Activated CD8-positive, alpha-beta memory T cell treated with anti-CD3 and anti-CD28 coated beads, Interleukin-2, amount 50 U/mL, for 48 hours (primary cell): ENCODE measurements at places on chromosomes 12 and 14.

GRCh38 chr12:6097411-6097810, 27.1 kb downstream of the VWF start:
- DNase-seq = no peak

DNA sequence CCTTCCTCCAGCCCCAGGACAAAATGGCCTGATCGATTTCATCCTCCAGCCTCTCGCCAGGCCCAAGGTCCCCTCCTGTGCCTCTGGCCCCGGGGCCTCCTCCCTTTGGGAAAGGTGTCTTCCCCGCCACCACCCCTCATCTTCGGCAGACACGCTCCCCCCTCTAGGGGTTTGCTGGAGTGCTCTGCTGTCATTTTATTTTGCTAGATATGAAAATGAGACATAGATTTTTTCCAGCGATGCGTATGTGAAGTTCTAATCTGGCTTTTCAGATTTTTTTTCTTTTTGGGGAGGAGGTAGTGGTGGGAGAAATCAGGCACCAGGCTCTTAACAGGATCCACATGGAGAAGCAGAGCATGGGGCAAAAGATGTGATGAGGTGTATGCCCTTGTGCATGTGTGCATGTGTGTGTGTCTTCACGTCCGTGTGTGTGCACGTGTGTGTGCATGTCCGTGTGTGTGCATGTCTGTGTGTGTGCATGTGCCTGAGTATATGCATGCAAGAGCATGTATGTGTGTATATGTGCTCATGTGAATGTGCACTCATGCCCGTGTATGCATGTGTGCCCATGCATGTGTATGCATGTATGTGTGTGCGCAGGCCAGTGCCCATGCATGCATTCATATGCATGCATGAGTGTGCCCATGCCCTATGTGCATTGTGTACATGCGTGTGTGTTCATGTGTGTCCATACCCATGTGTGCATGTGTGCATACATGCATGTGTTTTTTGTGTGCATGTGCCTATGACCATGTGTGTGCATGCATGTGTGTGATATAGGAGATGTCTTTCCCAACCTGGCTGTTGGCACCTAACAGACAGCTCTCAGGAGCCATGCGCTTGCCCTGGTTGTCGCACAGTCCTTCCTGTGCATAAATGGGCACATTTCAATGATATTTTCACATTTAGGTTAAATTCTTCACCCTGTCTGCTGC, 203.0 kb downstream of the RBM19 start:
- DNase-seq = no peak

DNA sequence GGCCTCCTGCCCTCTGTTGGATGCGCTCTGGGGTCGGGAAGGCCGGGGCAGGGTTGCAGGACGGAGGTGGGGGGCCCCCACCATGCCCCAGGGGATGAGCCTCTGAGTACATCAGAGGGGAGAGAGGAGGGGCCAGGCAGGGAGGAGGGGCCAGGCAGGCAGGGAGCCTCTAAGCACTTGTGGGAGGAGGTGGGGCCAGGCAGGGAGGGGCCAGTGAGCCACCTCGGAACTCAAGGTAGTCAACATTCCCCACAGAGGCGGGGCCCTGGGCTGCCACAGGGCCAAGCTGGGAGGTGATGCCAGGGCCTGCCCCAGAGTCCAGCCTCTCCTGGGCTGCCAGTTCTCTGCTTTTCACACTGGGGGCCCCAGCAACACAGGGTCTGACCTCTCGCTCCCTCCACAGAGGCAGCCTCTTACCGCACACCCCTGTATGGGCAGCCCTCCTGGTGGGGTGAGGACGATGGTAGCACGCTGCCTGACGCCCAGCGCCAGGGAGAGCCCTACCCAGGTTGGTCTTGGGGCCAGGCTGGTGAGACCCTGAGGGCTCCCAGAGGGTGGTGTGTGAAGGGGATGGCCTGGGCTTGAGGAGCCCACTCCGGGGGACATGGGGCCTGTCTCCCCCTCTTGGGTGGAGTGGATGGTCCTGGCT, 17.4 kb downstream of the CEP170B start:
- DNase-seq = no peak

DNA sequence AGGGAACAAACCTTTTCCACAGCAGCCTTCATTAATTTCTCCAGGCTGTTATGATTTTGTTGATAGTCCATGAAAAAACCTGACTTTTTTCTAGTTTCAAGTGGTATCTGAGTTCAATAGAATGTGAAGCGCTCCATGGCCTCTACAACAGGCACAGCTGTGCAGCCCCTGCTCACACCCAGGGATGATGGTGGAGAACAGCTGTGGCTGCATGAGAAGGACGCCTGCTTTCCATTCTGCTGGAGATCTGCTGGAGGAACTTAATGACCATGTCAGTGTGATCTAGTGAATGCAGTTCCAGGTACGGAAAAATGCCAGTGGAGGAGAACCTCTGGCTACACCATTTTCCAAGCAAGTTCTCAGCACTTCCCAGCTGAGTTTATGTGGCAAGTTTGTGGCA, 80.6 kb downstream of the PIWIL1 start:
- DNase-seq = no peak

DNA sequence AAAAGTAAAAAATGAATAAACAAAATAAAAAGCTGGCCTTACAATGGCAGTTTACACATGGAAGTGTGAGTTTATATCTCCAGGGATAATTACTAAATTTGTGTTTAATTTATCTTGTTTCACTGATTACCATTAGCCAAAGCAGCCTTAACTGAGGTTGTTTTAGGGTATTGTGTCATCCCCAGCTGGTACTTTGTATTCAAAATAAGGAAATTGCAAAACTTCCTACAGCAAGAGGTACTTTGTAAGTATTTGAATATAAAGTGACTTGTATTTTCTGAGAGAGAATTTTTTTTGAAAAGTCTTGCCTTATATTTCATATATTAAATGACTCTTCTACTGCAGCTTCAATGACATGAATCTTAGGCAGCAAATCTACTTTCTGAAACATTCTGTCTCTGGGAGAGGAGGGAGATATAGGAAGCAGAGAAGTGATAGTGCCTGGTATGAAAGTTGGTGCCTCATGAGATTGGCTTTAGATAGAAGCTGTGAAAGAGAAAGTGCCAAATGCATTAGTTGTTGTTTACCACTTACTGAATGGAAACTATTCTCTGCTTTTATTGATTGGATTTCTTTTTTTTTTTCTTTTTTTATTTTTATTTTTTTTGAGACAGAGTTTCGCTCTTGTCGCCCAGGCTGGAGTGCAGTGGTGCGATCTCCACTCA, 6.7 kb downstream of the FNTB start:
- no peak for DNase-seq

- DNase-seq = no peak
Observed at GRCh38 chr12:127628645-127629044, 638.3 kb upstream of the TMEM132C start.

GRCh38 chr14:65832431-65833266, 420.1 kb downstream of the FUT8 start:
- DNase-seq = no peak

- DNase-seq = no peak
Observed at GRCh38 chr12:94228488-94228907, 80.1 kb downstream of the PLXNC1 start.

DNA sequence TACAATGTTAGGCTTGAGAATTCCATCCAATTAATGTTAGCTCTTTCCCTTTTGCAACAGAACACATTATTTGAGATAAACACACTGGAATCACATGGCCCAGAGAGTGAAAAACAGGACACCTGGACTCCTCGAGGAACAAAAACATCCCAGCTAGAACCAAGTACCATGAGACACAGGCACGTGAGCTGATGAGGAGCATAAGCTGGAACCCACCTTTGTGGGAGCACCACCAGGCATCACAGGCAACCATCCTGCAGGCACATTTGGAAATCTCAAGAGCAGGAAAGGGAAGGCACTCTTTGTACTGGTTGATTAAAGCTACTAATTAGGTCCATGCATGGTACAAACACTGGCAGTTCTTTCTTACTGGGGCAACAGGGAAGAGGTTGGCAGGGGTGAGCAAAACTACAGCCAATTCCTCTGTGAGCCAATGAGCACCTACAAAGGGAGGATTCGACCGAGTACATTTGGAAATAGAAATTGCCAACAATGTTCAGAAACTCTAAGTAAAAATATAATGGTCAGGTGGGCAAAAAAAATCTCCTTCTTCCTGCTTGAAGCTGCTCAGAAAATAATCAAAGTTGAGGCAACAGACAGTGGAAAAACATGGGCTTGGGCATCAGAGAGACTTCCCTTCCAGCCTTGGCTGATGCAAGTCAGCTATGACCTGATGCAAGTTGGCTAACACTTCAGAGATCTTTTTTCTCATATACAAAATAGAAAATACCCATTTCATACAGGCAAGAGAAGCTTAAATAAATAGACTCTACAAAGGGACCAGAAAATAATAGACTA, 216.7 kb downstream of the NUAK1 start:
- DNase-seq = no peak

DNA sequence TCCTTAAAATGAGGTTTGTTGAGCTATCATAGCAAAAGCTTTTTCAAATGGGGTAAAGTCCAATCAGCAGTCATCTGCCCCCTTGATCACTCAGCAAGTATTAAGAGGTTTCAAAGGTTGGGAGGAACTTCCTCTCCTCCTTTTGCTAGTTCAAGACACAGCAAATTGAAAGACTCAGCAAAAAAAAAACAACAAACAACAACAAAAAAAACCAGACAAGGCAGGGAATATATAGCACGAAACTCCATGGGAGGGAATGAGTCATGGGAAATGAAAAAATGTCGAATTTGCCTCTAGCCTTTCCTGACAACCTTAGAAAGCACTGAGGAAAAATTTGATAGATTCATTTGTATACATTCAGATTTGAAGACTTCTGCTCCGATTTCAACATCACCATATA, 1.6 kb upstream of the SLC7A8 start:
- no peak for DNase-seq

GRCh38 chr14:94304243-94304642, 11.2 kb upstream of the SERPINA10 start:
- no peak for DNase-seq

DNA sequence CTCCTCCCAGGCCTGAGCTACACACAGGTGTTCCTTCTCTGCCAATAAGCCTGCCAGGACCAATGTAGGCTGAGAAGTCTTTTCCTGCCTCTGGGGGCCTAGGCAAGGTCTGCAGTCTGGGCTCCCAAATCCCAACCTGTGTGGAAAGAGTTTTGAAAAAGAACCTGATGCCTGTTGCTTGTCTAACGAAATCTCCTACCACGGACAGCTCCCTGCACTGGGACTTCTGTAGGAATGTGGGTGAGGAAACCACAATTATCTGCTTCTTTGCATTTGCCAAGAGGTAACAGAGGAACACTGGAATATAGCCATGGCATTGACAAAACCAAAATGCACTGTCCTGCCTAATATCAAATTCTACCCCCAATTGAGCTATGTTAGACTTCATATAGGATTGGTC, 877.0 kb upstream of the TMEM132C start:
- no peak for DNase-seq

DNA sequence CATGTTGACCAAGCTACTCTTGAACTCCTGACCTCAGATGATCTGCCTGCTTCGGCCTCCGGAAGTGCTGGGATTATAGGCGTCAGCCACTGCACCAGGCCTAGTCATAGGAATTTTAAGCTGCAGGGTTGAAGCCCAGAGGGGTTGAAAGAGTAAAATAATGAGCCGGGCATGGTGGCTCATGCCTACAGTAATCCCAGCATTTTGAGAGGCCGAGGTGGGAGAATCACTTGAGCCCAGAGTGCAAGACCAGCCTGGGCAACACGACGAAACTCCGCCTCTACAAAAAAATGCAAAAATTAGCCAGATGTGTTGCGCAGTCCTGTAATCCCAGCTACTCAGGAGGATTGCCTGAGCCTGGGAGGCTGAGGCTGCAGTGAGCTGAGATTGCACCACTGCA, 69.6 kb downstream of the GALNT8 start:
- no peak for DNase-seq

DNA sequence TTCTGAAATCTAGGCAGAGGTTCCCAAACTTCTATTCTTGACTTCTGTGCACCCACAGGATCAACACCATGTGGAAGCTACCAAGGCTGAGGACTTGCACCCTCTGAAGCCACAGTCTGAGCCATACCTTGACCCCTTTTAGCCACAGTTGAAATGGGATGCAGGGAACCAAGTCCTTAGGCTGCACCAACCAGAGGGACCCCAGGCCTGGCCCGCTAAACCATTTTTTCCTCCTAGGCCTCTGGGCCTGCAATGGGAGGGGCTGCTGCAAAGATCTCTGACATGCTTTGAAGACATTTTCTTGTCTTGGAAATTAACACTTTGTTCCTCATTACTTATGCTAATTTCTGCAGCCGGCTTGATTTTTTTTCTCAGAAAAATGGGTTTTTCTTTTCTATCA, 133.9 kb upstream of the TSPAN8 start:
- DNase-seq = no peak
